ENCODE measurements at places on chromosomes 1 and 21. TPM values are rescaled to one million over a fixed set of nuclear protein-coding genes. Genes with fewer than 3 reads are reported as not detected.

DNA sequence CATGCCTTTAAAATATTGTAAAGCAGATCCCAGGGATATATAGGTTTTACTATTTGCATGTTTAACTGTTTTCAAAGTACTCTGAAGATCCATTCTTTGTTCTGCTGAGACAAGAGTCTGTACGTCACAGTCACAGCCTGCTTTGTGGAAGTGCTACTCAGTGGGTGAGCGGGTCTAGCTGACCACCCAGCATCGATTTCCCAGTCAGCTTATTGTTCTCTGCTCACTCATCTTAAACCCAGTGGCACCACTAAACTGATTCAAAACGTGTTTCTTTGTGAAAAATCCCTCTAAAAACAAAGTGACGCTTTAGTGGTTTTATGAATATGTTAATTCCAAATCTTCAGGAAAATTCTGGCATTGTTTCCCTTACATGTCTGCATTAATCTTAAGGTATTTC lies 12.4 kb downstream of the PLPP3 start:
- no peak for DNase-seq

GRCh38 chr1:184215274-184215925 lies 163.9 kb downstream of the TSEN15 start:
- DNase-seq: no peak

- no peak for DNase-seq
Observed at GRCh38 chr1:9416918-9417500, 122.3 kb upstream of the SLC25A33 start.

GRCh38 chr1:154760469-154760933 lies 109.6 kb downstream of the KCNN3 start:
- DNase-seq: peak; percentile 69

- no peak for DNase-seq
Observed at GRCh38 chr1:197910120-197910991, 6.8 kb upstream of the LHX9 start.

- no peak for DNase-seq
Observed at GRCh38 chr1:208117409-208117808, 126.8 kb downstream of the PLXNA2 start.

DNA sequence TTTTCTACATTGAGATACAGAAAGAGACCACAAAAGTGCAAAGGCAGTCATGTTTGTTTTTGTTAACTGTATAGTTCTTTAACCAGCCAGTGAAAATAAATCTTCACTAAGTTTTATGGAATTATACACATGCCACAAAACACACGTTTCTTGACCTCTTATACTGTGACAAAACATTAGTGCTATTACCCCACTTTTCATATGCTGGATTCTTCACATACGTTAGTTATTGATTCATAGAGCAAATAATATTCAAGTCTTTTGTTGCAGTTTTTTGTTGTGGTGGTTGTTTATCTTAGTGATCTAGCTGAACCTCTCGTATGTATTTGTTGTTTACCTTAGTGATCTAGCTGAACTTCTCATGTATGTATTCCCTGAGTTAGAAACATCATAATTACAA lies 28.0 kb downstream of the LYPLAL1 start:
- no peak for DNase-seq

DNA sequence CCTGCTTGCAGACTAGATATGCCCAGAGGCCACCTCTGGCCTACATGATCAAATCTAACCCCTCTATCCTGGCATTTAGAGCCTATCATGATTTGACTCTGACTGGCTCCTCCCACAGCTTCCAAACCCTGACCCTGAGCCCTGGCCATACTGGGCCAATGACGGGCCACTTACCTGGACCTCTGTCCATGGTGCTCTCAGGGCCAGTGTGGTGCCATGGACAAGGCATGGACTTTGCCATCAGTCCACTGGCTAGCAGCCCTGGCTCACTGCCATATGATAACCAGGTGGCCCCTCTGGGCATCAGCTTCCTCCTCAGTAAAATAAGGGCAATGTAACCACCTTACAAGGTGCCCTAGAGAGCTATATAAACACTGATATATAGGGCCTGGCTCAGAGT lies 713.4 kb downstream of the PTPRU start:
- DNase-seq: no peak

DNA sequence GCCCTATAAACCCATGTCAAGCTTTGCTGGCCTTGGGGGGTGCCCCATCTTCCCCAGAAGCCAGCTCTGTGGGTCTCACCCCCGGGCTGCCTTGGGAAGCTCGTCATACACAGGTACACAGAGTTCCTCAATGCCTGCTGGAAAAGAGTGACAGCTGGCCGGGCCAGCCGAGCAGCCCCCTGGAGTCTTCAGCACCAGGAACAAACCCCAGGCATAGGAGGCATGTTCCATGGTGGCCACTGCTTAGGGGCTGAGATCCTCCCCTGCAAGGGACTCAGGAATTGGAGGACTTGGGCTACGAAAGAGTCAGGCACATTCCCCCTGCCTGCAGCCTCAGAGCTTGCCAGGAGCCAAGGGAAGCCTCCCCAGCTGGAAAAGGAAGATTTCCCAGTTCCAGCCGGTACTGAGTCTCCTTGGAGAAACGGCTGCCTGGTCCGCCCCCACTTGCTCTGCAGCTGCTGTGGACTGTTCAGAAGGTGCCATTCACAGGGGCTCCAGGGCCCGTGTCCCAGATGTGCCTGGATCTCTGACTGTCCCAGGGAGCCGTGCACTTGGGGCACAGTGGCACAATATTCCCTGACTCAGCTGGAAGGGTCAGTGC lies 89.5 kb downstream of the STUM start:
- DNase-seq: peak; percentile 49

- no peak for DNase-seq
Observed at GRCh38 chr21:31937303-31937702, 64.5 kb downstream of the HUNK start.

DNA sequence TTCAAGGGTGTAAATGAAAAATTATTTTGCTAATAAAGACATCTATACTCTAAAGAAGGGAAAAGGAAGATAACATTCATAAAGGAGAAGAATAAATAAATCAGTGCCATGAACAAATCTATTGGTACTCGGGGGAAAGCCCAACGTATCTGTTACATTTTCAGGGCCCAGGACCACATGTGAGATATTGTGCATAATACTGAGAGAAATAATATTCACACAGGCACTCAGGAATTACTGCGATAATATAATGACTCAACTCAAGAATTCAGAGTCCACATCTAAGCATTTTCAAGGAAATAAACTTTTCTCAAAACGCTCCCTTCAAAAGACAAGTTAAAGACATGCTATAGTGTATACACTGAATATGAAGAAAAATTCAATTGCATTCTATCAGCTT lies 108.8 kb downstream of the SMYD2 start:
- DNase-seq: no peak

DNA sequence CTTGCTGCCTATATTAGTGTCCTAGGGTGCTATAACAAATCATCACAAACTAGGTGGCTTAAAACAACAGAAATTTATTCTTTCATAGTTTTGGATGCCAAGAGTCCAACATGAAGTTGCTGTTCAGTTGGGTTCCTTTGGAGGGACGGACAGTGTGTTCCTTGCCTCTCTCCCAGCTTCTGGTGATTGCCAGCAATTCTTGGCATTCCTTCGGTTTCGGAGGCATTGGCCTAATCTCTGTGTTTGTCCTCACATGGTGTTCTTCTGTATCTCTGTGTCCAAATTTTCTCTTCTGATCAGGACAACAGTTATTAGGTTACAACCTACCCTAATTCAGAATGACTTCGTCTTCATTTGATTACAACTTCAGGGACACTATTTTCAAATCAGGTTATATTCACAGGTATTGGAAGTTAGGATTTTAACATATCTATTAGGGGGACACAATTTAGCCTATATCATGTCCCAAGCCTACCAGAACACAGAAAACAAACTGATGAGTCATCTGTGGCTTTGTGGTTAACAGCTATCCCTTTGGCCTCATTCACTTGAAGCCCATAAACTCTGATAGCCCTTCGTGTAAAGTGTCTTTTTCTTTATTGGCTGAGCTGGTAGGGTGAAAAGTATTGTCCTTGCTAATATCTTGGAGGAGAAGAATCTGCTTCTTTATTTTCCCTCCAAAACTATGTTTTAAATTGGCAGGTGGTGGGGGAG lies 83.2 kb upstream of the PAPPA2 start:
- DNase-seq: no peak

GRCh38 chr1:41513383-41513735 lies 28.9 kb upstream of the EDN2 start:
- no peak for DNase-seq

- DNase-seq: no peak
Observed at GRCh38 chr1:196651637-196652215, at the start of gene CFH. CFH (plus strand) TSS chr1:196652043; CDS start chr1:196652118, 75 bp downstream.

DNA sequence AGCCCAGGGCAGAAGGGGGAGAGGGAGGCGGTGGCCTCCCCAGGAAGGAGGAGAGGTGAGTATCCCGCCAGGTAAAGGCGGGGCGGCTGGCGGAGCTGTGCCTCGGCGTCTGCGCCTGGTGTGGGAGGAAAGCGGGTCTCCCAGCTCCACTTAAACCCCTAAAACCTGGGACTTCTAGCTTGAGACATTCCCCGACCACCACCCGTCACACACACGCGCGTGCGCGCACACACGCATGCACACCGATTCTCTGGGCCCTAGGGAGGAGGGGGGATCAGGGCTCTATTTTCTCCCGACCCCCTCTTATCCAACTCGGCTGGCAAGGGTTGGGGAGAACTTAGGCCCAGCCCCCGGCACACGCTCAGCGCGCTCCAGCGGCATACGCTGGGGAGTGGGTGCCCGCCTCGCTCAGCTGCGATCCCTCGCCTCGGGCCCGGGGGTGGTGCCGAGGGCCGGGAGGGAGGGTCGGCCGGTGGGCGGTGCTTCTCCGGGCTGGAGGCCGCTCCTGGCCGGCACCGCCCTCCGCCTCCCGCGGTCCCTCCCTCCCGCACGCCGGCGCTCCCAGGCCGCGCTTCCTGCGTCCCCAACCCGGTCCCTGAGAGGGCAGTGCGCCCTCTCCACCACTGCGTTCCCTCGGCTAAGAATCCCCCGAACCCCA lies at the start of gene TMEM51:
TMEM51 (plus strand) TSS at position 564 of the 658 bp plus-strand sequence. CDS start 61,341 bp downstream, outside the sequence.
- DNase-seq: no peak

DNA sequence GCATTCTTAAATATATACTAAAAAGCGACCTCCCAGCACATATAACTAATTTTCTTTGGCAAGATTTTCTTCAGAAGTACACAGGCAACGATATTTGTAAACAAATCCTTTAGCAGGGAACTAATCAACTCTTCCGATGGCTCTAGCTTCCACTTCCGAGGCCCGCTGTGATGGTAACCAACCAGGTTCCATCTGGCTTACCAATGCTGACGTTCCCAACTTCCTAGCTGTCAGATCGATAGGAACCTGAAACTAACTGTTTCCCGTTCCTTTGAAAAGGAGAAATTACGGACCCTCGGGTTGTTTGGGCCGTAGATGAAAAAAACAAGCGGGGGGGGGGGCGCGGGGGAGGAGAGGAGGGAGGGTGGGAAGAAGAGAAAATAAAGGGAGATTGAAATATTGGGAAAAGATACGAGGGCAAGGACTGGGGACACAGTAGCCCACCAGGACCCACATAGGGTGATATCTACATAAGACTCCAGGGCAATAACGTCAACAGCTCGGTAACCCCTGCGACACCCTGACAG lies 513 bp downstream of the GTF2B start:
- DNase-seq: no peak

GRCh38 chr1:109816175-109816811 lies 52.6 kb upstream of the EPS8L3 start:
- DNase-seq: peak; percentile 48

DNA sequence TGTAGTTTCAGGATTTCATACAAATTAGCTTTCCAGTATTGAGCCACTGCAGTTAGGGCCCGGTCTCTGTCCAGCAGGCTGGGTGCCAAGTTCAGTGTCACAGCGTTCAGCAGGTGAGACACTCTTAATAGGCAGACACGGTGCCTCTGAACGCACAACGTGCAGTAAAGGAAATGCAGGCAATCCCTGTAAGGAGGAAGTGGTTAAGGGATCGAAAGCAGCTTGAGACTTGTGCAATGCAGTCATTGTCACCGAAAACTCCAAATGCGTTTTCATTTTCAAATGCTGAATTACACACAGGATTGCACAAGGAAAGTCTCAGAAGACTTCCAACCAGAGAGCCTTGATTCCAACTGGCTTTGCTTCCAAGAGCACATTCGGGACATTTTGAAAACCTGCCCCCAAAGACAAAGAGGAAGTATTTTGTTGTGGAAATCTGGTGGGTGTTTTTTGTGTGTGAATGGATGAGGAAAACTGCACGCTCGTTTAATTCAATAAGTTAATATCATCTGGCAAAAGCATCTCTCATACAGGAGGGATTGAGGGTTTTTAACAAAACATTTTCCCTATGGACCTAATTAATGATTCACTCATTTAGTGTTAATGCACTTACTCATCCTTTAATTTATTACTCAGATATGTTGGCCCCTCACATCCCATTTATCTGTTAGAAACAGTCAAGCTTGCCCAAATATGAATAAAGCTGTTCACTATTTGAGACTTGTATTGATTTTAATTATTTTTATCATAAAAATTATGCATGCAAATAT lies 61.6 kb downstream of the PTGS2 start:
- peak; percentile 53 for DNase-seq

DNA sequence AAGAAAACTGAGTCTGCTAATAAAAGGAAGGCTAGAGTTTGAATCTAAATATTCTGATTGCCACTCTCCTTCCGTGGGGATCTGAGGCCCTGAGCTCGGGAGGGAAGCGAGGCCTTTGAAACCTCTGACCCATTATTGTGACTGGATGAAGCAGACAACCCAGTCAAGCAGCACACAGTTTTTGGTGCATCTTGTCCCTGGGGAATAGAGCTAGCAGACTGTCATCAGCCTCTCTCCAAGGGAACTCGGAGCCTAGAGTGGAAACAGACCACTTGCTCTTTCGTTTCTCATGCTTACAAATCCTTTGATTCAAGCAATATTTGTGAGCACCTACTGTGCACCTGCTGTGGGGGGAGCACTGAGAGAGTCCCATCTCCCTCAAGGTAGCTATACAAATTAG lies 133.2 kb upstream of the KLHDC7A start:
- no peak for DNase-seq

DNA sequence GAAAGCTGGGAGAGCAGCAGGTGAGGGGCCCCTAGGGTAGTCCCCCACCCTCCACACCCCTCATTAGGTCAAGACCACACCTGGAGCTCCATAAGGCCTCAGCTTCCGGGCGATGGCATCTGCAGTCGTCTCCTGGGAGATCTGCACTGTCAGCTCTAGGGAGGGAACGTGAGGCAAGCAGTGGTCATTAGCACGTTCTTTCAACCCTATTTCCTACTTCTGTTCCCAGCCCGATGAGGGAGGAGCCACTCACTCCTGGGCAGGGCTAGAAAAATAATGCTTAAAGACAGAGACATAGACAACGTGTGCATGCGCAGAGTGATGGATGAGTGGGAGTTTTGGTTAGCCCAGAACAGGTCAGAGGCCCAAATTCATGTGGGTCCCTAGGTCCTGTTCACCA lies 9.7 kb downstream of the KDF1 start:
- DNase-seq: no peak

GRCh38 chr1:156740237-156740740 lies 599 bp downstream of the MRPL24 start:
- no peak for DNase-seq

KCNA3 gene
- total RNA-seq: 0.96 TPM

KCNJ10 gene
- 0.15 TPM for total RNA-seq

GNAT2 gene
- not detected for total RNA-seq

VANGL2 gene
- total RNA-seq: 7.6 TPM

ITLN2 gene
- 10.7 TPM for total RNA-seq

TDRD10 gene
- total RNA-seq: 2.9 TPM

VSIG8 gene
- total RNA-seq: 0.16 TPM

Data from breast epithelium (tissue), 4 donors.